PC-3 (cell line): ENCODE measurements at places on chromosomes 12 and 14.

DNA sequence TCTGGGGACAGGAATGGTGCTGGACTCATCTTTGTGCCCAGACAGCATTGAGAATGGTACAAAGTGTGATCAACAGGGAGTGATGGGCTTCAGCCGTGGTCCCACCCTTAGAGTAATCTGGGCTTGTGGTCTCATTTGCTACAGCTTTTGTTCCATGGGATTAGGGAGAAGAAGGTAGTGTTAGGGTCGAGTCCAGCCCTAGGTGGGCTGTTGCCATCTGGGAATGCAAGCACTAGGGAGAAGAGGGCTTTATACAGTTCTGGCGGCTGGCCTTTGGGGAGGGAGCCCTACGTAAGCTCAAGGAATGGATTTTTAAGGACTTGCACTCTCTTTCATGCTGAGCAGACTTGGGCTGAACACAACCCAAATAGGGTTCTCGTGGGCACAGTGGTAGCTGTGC is 4.9 kb downstream of the PLEKHG3 start:
- DNase-seq, result no peak

GRCh38 chr12:47863467-47863866 is 41.3 kb downstream of the VDR start:
- DNase-seq, result no peak

- no peak for DNase-seq
These were observed 96.3 kb upstream of the NAV3 start for GRCh38 chr12:77734214-77734883.

DNA sequence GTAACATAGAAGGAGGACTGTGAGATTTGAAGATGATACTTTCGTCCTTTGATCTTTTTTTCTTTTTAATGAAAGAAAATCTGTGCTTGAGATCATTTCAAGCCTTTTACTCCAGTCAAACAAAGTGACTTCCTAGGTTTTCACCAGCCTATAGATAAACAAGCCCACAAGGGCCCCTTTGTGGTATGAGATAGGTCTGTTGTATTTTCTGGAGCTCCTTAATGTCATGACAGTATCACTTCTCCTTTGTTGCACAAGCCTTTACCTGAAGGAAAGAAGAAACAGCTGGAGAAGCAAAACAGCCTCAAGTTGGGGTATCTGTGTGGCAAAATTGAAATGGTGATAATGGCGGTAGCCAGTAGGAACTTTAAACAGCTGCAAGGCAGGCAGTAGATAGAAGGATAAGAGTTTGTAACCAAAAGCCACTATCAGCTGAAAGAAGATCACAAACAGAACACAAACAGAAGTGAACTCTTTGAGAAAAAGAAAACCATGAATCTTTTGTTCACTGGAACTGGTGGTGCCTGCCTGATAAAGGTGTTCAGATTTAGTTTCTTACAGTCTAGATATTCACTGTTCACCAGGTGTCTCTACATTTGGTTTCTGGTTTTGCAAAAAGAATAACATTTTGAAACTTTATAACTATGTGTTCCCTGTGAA is 96.8 kb downstream of the LGR5 start:
- DNase-seq, result no peak

DNA sequence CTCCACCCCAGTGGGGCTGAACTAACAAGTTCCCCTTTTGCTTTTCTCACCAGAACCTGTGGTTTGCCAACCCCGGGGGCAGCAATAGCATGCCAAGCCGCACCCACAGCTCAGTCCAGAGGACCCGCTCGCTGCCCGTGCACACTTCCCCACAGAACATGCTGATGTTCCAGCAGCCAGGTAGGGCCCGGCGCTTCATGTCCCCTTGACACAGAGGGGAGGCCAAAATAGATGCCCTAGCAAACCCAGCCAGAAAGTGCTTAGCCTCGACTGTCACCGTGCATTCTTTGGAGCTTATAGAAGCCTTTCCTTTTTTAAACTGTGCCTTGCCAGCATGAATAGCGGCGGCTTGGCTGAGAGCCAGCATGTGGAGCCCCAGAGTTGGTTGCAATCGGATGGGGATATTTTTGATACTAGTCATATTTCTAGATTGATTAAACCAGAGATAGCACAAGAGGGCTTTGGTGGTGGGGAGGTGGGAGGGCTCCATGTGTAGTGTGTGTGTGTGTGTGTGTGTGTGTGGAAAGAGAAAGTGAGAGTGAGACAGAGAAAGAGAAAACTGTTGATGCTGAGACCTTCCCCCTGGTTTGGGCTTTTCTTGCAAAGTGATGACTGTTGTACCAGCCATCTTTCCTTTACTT is 126.1 kb downstream of the GCH1 start:
- DNase-seq, result no peak

DNA sequence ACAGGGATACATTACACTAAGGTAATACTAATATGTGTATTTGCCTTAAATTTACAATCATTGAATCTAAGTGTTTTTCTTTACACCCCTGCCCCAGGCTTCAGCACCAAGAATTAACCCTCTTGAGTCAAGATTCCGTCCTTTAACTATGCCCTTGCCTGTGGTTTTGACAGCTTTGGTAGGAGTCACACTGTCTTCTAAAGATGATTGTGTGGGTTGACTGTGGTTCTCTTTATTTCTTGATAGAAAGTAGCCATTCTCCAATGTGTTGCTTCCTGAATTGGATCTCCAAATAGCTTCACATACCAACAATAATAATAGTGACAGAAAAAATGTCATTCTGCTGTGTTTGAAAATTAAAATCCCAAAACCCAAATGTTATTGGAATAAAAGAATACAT is 3.6 kb downstream of the CLEC7A start:
- DNase-seq, result no peak

DNA sequence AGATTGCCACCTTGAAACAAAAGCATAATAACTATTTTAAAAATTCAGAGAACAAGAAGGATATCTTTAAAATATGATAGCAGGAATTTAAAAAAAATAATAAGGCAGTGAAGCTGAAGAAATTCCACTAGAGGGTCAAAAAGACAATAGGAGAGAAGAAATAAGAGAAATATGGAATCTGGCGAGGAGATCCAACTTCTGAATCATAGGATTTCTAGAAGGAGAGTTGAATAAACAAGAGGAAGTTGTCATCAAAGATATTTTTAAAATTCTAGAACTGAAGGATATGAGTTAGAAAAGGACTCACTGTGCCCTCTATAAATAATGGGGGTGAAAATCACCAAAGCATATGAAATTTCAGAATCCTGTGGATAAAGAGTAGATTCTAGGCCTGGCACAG is 26.8 kb upstream of the TOMM20L start:
- no peak for DNase-seq

GRCh38 chr14:98963610-98964009 is 308.4 kb downstream of the BCL11B start:
- no peak for DNase-seq

DNA sequence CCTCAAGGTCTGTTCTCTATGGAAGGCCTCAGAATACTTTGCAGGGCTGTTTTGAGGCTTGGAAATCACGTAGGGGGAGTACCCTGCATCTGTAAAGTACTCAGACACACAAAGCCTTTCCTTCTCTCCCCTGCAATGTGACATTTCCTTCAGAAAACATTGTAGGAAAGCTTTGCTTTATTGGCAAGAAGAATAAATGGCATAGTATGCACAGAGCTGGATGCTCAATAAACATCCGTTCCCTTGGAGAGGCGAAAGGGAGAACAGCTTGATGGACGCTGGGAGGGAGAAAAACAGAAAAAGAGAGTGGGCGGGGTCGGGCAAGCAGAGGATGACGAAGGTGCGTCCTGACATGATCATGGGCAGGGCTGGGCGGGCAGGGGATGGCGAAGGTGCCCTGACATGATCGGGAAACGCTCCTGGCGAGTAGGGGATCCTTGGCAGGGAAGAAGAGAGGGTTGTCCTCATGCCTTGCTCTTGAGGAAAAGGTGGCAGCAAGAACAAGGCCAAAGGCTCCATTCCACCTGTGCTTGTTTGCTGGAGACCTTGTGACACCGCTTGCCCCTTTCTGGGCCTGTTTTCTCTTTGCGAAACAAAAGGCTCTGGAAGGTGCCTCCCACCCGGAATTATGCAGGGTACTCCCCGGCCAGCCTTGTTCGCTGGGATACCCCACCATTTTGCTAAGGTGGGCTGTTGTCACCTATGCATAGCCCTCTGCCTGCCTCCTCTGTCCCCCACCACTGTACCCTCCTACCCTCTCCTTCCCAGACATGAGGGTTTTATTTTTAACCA is 21.1 kb downstream of the IRF2BPL start:
- DNase-seq, result no peak

- DNase-seq, result no peak
These were observed 82.8 kb upstream of the CAPRIN2 start for GRCh38 chr12:30837595-30837994.
